ENCODE measurements at places on chromosomes 16 and 17.

DNA sequence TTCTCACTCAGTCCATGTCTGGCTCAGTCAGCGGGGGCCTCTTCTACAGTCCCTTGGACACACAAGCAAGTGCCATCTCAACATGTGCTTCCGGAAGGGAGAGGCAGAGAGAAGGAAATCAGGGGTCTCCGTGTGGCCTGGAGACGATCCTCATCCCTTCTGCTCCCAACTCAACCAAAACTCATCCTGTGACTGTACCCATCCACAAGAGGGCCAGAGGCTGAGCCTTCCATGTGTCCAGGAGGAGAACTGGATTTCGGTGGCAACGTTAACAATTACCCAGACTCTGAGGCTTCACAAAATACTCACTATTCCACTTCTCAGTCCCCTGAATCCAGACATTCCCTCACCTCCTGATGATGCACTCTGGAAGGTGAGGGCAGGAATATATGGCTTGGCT is 7.8 kb upstream of the ALOX12B start:
- no peak for DNase-seq

- no peak for DNase-seq
Observed at GRCh38 chr17:44204441-44204882, 4.8 kb upstream of the ATXN7L3 start.

GRCh38 chr17:43524945-43525575 is 21.1 kb downstream of the ETV4 start:
- DNase-seq, result no peak

DNA sequence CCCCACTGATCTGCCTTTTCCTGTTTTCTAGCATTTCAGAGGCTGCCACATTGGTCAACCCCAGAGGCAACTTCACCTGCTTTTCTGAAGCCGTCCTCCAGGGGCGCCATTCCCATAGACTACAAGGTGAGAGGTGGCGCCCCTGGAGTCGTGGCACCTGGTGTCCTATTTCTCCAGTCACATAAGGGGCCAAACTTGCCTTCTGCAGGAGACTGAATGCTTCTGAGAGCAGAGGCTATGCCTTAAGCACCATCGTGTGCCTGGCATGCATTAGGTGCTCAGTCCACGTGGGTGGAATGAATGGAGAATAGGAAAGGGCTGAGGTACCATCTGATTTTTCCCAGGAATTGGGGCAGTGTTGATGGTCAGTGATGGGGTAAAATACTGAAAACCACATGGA is 164.8 kb downstream of the HAPSTR1 start:
- peak; percentile 56 for DNase-seq

- DNase-seq, result no peak
Observed at GRCh38 chr16:47204736-47205504, 61.2 kb upstream of the NETO2 start.

DNA sequence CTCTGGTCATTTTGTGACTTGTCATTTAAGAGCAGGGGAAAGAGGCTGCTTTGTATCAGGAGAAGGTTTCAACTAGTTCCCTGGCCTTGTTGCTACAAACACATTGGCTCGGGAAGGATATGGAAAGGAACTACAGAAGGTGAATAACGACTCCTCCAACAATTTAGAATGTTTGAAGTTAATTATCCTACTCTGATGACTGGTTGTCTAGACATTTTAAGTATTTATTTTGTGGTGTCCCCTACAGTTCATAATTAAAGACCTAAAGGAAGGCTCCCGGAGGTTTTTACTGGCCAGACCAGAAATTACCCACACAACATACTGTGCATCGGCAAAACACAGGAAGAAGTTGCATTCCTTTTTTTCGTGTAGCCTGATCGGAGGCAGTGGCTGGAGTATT is 515.8 kb upstream of the SALL1 start:
- no peak for DNase-seq

GRCh38 chr17:32976605-32977004 is 15.0 kb upstream of the SPACA3 start:
- DNase-seq, result peak; percentile 65

DNA sequence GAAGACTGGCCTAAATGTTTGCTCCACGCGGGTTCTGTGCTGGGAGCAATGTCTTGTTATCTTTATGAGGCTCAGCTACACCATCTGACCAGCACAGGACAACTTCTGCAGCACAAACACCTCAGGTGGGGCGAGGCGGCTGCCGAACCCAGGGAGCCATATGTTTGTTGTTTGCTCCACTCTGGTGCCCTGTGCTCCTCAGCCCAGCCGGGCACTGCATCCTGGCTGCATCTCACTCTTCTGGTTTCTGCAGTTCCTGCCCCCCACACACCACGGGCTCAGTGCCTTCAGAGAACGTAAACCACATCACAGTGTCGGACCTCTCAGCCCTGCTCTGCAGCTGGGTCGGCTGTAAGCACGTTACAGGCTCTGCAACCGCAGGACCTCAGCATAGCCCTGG is 32.4 kb downstream of the MXRA7 start:
- DNase-seq, result no peak

DNA sequence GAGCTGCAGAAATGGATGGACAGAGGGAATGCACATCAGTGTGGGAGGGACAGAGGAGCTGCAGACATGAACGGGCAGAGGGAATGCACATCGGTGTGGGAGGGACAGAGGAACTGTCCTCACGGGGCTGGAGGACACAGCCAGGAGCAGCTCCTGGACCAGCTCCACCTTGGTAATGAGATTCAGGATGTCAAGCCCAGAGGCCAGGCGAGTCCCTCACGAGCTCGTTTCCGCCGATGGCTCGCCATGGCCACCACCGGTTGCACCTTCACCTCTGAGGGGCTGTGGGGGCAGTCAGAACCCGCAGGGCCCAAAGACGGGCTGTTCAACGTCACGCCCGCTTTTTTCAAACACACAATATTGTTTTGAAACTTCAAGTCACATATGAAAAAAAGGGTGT is 56.2 kb downstream of the RPH3AL start:
- DNase-seq, result no peak

- DNase-seq, result no peak
Observed at GRCh38 chr17:67434061-67434525, 57.0 kb downstream of the PITPNC1 start.

DNA sequence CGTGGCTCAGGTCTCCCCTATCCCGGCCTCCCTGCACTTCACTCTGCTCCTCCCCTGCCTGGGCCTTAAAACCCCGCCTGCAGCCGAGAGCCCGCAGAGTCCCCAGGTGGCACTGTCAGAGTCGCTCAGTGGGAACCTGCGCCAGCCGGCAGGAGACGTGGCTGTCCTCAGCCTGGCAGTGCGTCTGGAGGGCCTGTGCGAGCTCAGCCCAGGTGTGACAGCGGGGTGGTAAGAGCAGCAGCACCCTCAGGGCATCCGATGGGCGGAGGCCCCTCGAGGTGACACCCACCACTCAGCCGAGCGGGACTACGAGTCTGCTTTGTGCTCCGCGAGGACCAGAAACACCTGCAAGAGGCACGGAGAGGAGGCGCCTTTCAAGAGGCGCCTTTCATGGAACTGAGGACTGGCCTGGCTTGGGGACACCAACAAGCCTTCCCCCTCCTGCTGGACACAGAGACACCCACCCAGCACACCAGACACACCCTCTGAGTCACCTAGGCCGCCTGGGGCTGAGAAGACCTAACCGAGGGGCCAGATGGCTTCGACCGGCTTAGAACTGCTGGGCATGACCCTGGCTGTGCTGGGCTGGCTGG is at the start of gene CLDN9:
TSS of gene CLDN9 (plus strand) at position 96 of the 593 bp plus-strand sequence. CDS start at position 536, 440 bp downstream.
- peak; percentile 74 for DNase-seq

GRCh38 chr16:86283944-86284343 is 226.4 kb upstream of the FOXF1 start:
- DNase-seq, result no peak

- DNase-seq, result peak; percentile 59
Observed at GRCh38 chr17:81966343-81967243, 5.6 kb upstream of the NOTUM start.

GRCh38 chr17:83026311-83026811 is 53.0 kb upstream of the METRNL start:
- no peak for DNase-seq

DNA sequence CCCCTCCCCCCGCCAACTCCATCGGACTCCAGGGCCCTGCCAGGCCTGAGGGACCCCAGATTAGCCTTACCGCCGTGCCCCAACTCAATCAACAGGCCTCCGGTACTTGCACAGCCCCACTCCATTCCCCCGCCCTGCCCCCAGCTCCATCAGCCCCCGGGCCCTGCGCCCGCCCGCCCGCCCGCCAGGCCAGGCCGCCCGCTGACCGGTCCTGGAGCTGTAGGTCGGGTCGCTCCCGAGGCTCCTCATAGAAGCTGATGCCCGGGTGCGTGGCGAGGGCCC is 308 bp downstream of the GTF3C1 start:
- no peak for DNase-seq

GRCh38 chr16:58196898-58197313 is 1.0 kb downstream of the CSNK2A2 start:
- no peak for DNase-seq

DNA sequence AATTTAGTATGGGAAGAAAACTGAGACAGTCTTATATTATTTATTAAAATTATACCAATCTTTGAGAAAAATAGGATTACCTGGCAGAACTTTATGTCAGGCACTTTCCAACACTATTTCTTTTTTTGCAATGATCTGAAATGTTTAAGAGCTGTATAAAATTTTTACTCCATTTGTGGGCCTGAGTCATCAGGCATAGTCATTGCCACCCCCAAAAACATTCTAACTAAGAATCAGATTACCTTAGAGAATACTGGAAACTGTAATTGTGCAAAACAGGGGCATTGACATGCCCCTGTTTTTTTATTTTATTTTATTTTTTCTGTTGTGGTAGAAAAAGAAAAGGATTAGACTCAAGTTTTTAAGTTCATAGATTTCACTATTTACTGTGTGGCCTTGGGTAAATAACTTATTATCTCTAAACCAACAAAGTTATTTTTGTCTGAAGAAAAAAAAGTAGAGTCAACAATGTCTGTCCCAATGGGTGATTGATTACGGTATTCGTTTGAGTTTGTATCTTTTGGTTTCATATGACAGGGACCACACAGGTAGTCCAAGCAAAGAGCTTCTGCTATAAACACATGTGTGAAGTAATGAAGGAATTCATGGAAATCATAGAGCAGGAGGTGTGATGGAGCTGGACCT is 24.6 kb downstream of the VAT1L start:
- no peak for DNase-seq

DNA sequence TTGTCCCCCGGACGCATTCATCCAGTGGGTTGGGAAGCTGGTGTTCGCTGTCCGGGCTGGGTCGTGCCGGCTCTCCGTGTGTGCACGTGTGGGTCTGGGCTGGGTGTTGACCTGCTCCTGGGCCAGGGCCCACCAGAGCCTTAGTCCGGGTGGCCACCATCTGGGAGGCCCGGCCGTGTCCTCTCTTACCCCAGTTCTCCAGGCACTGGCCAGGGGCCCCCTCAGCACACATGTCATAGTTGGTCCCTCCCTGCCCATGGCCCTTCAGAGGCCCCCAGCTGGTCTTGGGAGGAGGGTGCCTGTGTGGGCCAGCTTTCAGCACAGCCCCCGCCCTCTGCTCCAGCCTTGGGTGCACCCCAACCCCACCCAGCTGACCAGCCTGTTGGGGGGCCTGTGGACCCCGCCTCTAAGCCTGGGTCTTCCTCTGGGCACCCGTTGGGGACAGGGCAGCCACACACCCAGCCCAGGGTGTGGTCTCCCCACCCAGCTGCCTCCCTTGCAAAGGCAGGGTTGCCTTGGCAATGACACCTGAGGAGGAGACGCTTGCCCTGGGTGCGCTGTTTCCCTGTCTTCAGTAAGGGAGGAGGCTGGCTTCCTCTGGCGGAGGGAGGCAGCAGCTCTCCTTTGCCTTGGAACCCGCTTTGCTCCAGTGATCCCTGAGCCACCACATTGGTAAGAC is 77.4 kb downstream of the JPH3 start:
- no peak for DNase-seq

DNA sequence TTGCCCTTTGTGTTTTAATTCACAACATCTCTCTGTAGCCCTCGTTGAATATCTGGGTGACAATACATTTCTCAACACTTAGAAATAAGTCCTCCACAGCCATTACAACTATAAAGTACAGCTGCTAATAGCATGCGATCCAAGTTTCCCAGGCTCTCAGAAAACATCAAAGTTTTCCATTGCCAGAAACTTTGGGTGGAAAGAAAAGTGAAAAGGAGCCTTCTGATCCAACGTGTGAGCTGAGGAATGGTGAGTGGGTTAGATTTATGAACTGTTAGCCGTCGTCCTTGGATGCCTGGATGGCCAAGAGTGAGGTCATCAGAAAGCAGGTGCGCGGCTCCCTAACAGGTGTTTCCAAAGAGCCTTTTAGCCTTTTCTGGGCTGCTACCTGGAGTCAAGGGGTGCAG is 258.0 kb downstream of the PMP22 start:
- no peak for DNase-seq

- DNase-seq, result no peak
Observed at GRCh38 chr17:67071595-67071994, 27.2 kb downstream of the CACNG1 start.

GRCh38 chr16:69535123-69536050 is 30.4 kb upstream of the NFAT5 start:
- DNase-seq, result no peak

- peak; percentile 28 for DNase-seq
Observed at GRCh38 chr17:64491034-64491860, 5.6 kb downstream of the POLG2 start.

DNA sequence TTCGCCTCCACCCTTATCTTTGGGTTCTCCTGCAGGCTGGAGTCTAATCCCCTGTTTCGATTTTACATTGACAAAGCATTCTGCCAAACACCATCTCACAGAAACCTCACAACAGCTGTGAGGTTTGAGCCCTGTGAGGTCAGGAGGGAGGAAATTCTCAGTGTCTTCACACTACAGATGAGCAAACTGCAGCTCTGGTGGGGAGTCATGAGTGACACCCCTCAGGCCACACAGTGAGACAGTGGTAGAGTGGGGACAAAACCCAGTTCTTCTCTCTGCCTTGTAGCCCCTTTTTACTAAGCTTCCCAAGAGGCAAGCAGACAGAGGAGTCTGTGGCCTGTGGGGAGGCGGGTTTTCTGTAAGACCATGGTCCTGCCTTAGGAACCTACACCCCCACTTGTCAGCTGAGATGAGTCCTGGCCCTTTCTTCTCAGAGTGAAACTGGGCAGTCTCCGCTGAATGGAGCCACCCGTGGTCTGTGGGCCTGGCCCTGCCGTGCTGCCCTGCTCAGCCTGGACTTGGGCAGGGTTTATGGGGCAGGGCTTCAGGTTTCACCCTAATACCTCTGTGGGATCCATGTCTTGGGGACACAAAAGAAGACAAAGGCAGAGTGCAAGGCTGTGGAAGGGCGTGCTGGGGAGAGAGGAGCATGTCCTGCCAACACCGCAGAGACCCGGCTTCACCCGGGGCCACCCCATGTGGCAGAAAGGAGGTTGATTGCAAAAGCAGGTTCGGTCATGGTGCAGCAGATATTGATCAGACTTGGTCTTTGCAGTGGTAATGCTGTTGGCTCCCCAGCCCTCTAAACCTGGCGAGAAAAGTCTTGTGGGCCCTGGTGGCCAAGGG is 59.0 kb downstream of the ABR start:
- DNase-seq, result no peak

Data from body of pancreas (tissue), 4 donors.